Activated CD4-positive, alpha-beta T cell treated with anti-CD3 and anti-CD28 coated beads for 4 hours (primary cell): ENCODE measurements at places on chromosomes 1 and 21.

- peak; percentile 68 for DNase-seq
Observed at GRCh38 chr1:27300341-27301051, 21.5 kb upstream of the TMEM222 start.

- DNase-seq, result no peak
Observed at GRCh38 chr1:25486602-25487001, 55.9 kb downstream of the MACO1 start.

DNA sequence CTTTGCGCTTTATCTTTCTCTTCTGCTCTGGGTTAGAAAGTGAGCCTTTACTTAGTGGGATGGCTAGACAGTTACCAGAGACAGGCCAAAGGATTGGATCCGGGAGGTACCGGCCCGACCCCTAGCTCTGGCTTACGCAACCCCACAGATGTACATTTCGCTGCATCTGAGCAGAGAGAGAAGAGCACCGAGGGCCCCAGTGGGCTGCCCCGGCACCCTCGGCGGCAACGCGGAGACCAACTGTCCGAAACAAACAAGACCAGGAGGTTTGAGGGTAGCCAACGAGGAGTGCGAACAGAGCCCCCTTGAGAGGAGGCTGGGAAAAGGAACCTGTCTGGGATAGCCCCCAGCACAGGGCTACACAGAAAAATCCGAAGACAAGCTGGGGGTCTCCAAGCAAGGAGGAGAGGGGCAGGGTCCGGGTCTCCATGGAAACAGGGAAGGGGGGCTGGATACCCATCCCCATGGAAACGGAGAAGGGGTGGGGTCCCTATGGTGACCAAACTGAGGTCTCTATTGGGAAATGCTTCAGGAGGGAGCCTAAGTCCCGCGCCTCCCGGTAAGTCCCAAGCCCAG is 373 bp downstream of the MTF1 start:
- no peak for DNase-seq

DNA sequence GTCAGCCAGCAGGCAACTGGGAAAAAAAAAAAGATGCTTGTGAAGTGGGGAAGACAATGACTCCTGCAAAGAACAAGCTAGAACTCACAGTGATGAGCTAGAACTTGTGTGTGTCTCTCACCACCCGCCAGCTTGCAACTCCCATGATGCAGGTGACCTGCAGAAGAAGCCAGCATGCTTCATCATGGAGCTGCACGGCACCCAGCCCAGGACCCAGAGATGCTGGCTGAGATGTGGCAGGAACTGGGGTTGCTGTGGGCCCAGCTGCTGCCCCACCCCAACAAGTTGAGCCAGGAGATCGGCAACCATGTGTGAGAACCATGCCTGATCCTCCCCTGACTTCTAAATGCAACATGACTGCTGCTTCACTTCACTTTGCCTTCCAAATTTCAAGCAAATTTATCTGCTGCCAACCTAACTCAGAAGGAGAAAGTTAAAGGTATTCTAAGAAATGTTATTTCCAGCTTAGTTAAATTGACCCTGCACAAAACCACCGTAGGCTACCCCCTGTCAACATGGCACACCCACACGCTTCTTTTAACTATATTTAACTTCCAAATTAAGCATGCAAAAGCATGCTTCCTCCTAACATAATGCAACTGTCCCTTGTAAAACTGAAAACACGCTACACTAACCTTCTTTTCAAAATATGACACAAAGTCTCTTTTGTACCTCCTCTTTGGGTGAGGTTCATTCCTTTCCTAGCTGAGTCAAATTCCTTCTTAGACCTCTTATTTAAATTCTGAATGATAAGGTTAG is 166.0 kb upstream of the IGSF21 start:
- no peak for DNase-seq

GRCh38 chr1:119279456-119280381 is 88.9 kb upstream of the HAO2 start:
- no peak for DNase-seq

DNA sequence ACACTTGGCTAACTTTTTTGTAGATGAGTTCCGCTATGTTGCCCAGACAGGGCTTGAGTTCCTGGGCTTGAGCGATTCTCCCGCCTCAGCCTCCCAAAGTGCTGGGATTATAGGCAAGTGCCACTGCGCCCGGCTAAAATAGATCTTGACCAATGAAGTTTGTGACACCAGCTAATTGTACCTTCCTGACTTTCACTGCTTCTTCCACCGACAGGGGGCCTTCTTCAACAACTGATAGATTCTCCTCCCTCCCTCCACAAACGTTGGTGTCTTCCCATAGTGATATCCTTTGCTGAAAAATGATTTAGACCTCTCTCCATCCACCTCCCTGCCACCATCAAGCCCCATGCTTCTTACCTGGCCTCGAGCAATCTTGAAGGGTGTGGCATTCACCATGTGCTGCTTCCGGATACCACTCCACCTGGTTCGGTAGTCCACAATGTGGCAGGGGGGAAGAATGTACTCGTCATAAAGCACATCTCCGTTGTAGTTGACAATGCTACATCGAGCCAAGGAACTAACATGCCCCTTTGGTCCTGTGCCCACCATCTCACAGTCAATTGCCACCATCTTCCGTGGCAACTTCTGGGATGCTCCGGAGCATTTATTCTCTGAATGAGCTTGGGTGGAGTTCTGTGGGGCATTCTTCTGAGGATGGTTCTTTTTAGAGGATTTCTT is 1.6 kb upstream of the METTL25B start:
- DNase-seq, result peak; percentile 50

DNA sequence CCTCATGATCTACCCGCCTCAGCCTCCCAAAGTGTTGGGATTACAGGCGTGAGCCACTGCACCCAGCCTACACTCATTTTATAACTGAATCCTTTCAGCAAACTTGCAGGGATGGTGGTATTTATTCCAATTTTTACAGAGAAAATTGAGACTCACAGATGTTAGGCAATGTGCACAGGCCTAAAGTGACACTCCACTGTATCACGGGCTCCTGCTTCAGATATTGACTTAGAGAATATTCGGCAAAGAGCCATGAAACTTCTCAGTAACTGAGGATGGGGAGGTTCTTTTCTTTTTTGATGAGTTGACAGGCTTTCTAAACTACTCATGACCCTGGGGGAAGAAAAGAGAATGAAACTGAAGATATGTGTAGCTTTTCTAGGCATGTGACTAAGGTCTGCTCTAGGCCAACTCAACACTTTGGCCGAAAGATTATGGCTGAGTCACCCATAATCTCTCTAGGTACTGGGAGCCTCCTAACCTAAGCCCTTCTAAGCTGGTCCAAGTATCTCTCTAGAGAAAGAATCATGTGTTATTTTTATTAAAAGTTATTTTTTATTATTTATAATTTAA is 19.9 kb upstream of the PTCH2 start:
- no peak for DNase-seq

DNA sequence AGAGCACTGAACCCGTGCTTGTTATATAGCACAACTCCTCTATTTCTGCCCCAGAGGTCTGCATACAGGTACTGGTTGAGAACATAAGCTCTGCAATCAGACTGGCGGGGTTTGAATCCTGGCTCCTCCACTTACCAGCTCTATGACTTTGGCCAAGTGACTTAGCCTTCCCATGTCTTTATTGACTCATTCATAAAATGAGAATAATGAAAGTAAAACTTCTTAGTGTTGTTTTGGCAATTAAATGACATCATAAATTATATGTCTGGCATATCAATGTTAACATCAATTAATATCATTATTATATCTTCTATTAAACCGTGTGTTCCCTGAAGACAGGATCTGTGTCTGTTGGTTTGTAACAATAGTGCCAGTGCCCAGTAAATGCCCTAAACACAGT is 4.3 kb downstream of the INKA2 start:
- DNase-seq, result no peak

- no peak for DNase-seq
Observed at GRCh38 chr1:186534401-186534800, 73.5 kb upstream of the PDC start.

- no peak for DNase-seq
Observed at GRCh38 chr1:78491451-78492071, 787 bp downstream of the PTGFR start.

- DNase-seq, result no peak
Observed at GRCh38 chr1:29876441-29876840, 640.1 kb downstream of the PTPRU start.

DNA sequence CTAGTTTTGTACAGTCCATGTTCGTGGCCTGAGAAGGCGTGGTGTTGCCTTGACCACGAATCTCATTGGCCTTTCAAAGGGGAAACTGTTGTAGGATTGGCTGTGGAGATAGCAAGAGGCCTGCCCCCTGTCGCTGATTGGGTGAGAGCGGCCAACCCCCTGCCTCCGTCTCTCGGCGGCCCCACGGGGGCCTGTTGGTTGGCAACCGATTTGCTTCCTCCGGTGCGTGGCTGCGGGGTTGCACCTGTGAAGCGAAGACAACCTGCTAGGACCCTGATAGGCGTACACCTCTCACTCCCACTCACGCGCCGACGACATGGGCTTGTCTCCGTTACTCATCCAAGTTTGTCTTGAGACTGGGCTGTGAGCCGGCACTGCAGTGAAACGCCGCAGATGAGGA is at the start of gene UBE2U:
UBE2U (plus strand) TSS at position 204 of the 400 bp plus-strand sequence. CDS start 428 bp downstream, outside the sequence.
- no peak for DNase-seq

DNA sequence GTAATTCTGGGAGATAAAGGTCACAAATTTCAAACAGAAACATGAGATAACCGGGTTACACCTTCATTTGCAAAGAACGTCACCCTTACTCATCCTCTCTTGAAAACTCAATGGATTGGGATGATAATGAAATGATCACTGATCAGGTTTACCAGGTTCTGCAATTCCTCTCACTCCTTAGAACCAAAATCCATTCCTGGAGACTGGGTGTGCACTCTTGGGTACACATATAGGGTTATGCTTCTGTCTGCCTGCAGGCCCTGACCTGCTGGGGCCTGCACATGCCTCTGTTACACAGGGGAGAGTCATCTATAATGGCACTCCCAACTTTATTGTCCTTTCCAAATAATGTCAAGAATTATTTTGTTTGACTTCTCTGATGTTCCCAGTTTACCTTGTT is 8.3 kb downstream of the SUSD4 start:
- no peak for DNase-seq

GRCh38 chr1:242673652-242674051 is 149.2 kb upstream of the PLD5 start:
- DNase-seq, result no peak

DNA sequence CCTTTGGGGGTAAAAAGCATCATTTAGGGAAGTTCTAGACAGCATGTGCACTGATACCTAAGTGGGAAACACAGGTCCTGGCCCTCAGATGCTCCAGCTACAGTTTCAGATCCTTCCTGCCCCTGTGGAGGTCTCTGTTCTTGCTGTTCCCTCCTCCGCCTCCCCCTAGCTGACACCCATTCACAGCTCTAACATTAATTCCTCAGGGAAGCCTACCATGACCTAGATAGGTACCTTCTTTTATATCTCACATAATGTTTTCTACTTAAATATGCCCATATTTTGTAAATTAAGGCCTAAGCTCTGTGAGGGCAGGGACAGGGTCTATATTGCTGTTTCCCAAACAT is 11.3 kb downstream of the TSPAN2 start:
- no peak for DNase-seq

DNA sequence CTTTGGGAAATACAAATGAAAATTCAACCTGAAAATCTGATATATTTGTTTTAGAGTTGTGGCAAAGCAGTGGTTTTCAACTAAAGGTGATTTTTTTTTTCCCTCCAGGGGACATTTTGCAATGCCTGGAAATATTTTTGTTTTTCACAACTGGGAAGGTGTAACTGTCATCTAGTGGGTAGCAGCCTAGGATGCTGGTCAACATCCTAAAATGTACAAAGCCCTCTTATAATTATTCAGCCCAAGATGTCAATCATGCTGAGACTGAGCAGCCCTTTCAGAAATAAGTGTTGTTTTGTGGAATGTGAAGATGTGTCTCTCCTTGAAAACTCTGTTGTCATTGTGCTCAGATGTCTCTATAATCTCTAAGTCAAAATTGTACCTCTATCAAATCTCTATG is 95.2 kb upstream of the NCAM2 start:
- no peak for DNase-seq
